ENCODE measurements at places on chromosomes 16 and 17. TPM values are rescaled to one million over a fixed set of nuclear protein-coding genes. Genes with fewer than 3 reads are reported as not detected.
A peak's percentile ranks its signal among the peaks of the same experiment; 100 is the strongest.

TOP2A gene
- 2.1 TPM for total RNA-seq

DNA sequence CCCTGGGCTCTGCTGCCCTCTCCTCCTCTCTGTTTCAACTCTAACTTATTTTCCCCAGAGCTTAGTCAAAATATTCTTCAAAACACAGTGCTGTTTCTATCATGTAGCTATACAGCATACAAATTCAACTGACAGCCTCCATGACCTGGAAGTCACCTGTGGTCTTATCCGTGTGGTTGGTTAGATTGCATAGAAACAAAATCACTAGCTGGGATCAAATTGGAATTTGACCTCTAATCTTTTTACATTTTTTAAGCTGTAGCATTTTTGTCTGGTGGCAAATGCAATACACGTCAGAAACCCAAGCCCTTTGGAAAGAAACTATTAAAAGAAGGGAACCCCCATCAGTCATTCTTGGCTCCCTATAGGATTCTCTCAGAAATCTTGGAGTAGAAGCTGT lies 57.3 kb downstream of the ABCC12 start:
- no peaks in the 10 kb centered on the region for H3K36me3 ChIP-seq
- H3K27ac ChIP-seq, result no peak overlapping the region
- no peaks in the 10 kb centered on the region for H3K27me3 ChIP-seq
- H3K4me3 ChIP-seq, result no peak overlapping the region
- no peak for DNase-seq

ATP2A1 gene
- 0.38 TPM for total RNA-seq

ATPAF2 gene
- total RNA-seq, result 37.5 TPM

DNA sequence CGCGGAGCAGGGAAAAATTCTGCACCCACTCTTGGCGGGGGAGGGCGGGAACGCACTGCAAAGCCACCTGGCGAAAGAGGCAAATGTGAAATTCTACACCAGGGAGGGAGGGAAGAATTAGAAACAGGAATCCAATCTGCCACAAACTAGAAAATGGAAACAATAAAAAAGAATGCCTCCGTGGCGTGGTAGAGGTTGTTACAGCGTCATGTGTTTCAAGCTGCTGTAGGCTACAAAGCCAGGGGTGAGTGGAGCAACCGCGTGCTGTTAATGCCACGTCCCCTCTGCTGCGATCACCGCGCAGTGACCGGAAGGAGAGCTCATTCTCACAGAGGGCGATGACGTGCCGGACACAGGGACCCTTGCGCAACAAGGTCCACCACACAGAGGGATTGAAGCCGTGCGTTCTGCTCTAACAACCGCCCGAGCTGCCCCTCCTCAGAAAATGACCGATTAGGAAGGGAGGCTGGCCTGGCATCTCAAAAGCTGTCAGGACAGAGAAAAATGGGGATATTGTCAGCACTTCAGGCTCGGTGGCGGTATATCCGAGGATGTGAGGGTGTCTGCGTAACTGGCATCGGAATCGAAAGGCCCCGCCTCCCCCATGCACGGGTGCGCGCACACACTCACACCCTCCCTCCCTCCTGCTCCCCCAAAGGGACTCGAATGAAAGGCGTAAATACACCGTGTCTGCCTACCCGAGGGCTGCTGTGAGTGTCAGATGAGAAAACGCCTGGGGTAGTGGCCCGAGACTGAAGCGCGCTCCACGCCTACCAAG lies 70.8 kb upstream of the TNRC6C start:
- H3K4me3 ChIP-seq, result peak overlapping the region; percentile 74
- peak; percentile 88 for DNase-seq
- peak overlapping the region; percentile 82 for H3K27ac ChIP-seq
- peaks cover 3% of the 10 kb centered on the region for H3K27me3 ChIP-seq

DNA sequence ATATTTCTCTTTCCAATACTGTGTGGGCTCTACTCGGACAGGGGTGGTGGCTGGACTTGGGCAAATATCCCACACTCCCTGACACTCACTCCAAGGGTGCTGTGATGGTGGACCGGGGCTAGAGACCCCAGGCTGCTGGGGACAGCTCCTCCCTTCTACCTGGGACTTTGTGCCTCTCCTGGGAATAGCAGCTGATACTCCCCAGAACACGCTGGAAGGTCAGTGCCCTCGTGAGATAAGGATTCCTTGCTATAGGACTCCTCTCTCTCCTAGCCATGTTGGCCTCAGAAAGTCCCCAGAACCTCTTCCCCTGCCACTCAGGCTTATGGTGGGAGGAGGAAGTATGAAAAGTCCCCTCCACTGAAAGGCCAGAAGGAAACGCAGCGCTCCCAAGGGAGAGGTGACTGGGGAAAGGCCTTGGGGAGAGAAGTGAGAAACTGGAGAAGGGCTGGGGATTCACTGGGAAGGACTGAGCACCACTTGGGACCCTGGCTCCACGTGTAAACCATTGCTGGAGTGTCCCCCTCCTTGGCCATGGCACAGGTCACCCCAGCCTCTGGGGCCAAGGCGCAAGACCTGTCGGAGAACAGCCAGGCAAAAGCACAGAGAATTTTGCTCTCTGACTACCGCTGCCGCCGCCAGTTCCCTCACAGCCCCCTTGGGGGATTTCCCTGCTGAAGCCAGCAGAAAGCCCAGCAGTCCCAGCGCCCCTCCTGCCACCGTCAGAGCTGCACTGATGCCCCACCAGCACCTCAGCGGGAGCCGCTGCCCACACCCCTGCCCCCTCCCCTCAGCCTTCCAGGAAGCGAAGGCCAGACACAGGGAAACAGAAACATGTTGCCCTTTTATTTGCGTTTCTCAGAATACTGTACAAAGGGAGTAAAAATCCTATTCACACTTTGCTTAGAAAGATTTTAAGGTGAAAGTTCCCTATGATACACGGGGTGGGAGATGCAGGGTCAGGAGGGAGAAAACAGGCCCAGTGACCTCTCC lies 2.1 kb upstream of the GSDMB start:
- H3K36me3 ChIP-seq, result peaks cover 46% of the 10 kb centered on the region
- no peaks in the 10 kb centered on the region for H3K27me3 ChIP-seq
- DNase-seq, result no peak

KRTAP4-5 gene
- total RNA-seq, result not detected

GRCh38 chr16:74573622-74574021 lies 33.3 kb downstream of the GLG1 start:
- no peaks in the 10 kb centered on the region for H3K27me3 ChIP-seq
- no peak for DNase-seq
- peaks cover 62% of the 10 kb centered on the region for H3K4me1 ChIP-seq
- no peaks in the 10 kb centered on the region for H3K36me3 ChIP-seq
- no peak overlapping the region for H3K4me3 ChIP-seq
- H3K27ac ChIP-seq, result no peak overlapping the region

UBE2Z gene
- 39.4 TPM for total RNA-seq

DNA sequence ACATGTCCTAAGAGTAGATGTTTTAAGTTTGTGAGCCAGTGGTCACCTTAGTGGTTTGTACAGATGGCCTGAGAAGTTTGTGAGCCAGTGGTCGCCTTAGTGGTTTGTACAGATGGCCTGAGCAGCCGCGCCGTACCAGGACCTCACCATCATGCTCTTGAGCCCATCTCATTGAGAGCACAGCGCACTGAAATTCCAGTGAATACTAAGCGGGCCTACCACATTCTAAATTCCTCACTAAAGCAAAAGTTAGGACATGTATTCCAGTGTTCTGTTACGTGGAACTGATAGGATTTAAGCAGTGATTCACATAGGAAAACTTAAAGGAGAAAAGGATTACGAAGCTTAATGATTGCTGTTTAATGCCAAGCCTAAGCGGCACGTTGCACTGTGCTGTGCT lies 3.9 kb downstream of the USP10 start:
- H3K27me3 ChIP-seq, result no peaks in the 10 kb centered on the region
- no peak overlapping the region for H3K4me3 ChIP-seq
- DNase-seq, result no peak
- no peak overlapping the region for H3K27ac ChIP-seq
- H3K36me3 ChIP-seq, result no peaks in the 10 kb centered on the region

DNA sequence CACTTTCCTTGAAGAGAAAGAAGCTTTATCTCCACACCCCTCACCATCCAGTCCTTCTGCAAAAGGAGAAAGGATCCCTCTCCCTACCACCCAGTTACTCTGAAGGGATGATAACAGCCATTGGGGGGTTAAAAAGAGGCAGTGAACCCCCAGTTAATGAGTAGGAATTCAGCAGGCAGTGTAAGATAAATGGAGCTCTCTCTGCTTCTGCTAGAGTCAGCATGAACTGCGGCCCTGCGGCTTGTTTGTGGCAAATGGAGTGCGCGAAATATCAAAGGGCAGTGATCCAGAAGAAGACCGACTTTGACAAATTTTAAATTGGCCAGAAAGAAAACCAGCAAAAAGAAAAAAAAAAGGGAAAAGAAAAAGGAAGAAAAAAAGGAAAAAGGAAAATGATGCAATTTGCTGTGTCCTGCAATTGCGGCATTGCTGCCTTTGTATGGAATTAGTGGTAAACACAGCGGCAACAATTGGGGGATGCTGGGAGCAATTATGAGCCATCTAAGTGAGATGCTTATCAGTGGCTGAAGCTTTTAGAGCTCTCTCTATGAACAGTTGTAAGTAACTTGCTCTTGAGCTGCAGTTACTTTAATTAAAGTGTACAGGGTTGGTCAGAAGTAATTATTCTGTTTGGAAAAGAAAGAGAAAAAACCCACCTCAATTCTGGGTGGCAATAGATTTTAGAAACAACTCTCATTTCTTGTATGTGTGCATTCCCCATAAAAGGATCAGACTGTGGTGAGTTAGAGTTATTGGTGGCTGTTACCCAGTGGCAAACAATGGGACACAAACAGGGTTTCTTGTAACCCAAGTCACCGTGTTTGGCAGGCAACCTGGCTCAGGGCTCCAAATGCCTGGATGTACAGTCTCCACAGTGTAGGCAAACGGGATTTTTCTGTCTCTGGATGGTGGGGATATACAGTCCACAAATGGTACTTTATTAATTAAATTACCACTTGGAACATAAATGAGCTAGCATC lies 161.3 kb downstream of the AATF start:
- no peak overlapping the region for H3K27ac ChIP-seq
- H3K4me1 ChIP-seq, result peaks cover 9% of the 10 kb centered on the region
- no peak overlapping the region for H3K4me3 ChIP-seq
- no peak for DNase-seq

GRCh38 chr16:23410176-23410575 lies 42.8 kb downstream of the COG7 start:
- no peak overlapping the region for H3K27ac ChIP-seq
- H3K4me1 ChIP-seq, result peaks cover 10% of the 10 kb centered on the region
- H3K36me3 ChIP-seq, result peaks cover 81% of the 10 kb centered on the region
- no peak for DNase-seq
- H3K27me3 ChIP-seq, result no peaks in the 10 kb centered on the region
- H3K4me3 ChIP-seq, result no peak overlapping the region
